Activated CD4-positive, alpha-beta T cell treated with anti-CD3 and anti-CD28 coated beads, Interleukin-2, Interleukin-4, amounts not matched to agents 100 ng/mL and 50 ng/mL, durations not matched to agents 16 hours and 8 hours (primary cell): ENCODE measurements at places on chromosomes 7 and 10.

DNA sequence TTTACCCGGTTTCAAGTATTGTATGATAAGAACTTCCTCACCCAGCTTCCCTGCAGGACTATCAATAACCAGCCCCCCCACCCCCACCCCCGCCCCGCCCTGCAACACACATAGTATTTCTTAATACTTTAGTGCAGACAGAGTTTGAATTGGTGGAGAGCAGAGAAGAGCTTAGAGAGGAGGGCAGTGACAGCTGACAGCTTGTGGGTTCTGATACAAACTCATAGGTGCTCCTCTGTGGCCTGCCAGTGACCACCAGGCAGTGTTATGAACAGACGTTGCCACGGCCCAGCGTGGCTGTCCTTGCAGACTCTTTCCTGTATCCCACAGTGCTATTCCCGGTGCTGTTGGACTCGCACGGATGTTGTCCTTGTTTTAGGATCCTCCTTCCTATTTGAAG, 186.9 kb upstream of the ADO start:
- DNase-seq = no peak

DNA sequence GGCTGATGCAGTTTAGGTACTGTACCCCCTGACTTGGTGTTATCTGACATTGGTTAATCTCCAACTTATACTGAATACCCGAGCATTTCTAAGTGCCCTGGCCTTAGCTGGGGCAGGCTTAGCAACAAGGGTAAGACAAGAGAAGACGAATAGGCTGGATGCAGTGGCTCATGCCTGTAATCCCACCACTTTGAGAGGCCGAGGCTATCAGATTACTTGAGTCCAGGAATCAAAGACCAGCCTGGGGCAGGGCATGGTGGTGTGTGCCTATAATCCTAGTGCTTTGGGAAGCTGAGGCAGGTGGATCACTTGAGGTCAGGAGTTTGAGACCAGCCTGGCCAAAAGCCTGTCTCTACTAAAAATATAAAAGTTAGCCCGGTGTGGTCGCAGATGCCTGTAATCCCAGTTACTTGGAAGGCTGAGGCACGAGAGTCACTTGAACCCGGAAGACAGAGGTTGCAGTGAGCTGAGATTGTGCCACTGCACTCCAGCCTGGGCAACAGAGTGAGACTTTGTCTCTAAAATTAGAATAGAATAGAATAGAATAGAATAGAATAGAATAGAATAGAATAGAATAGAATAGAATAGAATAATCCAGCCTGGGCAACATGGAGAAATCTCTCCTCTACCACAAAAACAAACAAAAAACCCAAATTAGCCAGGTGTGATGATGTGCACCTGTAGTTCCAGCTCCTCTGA, 108.9 kb downstream of the BICC1 start:
- no peak for DNase-seq

DNA sequence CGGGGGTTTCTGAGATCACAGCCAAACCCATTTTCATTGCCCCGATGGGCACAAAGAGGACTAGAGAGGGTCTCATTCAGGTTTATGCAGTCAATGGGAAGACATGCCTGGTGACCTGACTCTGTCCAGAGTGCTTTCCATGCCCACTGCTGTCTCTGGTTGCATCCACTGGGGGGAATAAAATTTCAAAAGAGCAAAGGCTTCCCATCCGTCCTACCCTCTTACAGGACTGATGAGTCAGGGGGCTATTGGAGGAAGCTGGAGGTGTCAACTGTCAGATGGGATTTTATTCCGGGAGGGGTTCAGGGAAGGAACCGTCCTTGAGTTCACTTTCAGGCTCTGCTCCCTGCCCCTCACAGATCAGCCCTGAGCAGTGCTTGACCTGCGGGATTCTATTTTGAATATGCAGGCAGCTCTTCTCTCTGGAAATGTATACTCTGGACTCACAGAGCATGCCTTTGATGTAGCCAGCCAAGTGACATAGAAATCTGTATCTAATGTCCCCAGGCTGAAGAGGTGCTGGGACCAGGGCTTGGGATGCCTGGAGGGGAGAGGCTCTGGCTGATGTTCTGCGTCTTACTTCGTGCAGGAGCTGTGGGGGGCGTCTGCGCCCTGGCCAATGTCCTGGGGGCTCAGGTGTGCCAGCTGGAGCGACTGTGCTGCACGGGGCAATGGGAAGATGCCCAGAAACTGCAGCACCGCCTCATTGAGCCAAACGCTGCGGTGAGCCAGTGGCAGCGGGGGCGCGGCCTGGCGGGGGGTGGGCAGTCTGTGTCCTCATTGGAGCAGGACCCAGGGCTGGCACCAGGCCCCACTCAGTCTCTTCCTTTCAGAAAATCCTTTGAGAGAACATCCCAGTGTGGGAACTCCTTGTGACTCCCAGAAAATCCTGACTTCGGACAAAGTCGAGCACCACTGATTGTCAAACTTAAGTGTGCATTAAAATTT, 12.0 kb downstream of the C10orf62 start:
- DNase-seq = no peak

GRCh38 chr7:18828260-18828993, 289.0 kb downstream of the TWIST1 start:
- DNase-seq = no peak

DNA sequence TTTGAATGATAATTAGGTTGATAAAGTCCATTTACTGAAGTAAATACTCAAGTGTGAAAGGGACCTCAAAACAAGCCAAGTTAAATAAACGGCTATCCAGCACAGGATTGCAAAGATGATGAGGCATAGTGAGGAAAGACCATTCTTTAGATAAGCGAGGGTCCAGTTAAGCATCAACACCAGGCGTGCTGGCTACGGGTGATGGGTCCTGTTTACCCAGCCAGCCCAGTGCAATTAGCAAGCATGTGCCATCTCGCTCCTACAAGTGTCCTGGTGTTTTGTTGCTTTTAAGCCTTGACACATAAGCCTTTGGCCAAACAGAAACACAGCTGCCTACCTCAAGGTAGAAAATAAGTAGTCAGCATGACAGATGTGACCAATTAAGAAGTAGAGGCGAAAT, 7.1 kb downstream of the NEBL start:
- no peak for DNase-seq

GRCh38 chr10:46329690-46330016, 42.9 kb downstream of the ANTXRL start:
- DNase-seq = no peak

- no peak for DNase-seq
These were observed 447.1 kb upstream of the MKI67 start for GRCh38 chr10:128573281-128573845.

- no peak for DNase-seq
These were observed 20.3 kb upstream of the PAX2 start for GRCh38 chr10:100725071-100725471.

DNA sequence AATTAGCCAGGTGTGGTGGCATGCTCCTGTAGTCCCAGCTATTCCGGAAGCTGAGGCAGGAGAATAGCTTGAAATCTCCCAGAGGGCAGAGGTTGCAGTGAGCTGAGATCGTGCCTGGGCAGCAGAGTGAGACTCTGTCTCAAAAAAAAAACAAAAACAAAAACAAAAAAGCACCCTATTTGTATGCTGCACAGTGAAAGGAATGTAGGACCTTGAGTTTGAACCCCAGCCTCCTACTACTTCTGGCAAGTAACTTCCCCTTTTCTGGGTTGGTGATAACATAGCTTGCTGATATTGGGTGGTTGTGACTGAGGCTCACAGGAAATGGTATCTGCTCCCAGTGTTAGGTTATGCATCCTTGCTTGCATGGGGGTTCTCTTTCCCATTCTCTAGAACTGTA, 205.3 kb downstream of the BUB3 start:
- no peak for DNase-seq

DNA sequence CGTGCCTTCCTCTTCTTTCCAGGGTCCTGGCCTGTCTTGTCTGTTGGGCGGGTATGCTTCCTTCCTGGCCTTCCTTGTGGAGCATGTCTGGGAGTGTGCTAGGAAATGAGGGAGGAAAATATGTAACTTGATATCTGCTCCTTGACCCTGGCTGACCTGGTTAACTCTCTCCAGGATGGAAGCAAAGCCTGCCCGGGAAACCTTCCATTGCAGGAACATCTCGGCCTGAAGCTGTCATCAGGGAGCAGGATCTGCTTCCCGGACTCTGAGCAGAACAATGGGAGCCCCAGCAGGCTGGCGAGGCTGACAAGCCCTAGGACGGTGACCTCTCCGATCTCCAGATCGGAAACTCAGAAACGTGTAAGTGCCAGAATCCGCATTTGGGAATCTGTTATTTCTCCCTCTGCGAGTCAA, 340.3 kb downstream of the FRMD4A start:
- no peak for DNase-seq

DNA sequence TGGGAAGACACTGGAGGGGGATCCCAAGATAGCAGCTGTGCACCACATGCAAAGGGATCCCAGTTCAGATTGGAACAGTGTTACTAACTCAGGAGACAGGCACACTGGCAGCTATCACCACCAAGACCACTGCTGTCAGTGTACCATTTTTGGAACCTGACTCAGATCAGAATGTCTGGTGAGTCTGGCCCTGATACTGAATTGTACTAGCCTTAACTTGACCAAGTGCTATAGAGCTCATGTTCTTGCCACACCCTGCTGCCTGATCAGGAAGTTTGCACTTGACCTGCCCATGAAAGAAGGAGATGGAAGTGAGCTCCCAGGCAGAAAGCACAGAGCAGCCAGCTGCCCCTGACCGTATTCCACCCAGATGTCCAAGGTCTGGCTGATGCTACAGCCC, 4.8 kb upstream of the PRRT4 start:
- DNase-seq = no peak

DNA sequence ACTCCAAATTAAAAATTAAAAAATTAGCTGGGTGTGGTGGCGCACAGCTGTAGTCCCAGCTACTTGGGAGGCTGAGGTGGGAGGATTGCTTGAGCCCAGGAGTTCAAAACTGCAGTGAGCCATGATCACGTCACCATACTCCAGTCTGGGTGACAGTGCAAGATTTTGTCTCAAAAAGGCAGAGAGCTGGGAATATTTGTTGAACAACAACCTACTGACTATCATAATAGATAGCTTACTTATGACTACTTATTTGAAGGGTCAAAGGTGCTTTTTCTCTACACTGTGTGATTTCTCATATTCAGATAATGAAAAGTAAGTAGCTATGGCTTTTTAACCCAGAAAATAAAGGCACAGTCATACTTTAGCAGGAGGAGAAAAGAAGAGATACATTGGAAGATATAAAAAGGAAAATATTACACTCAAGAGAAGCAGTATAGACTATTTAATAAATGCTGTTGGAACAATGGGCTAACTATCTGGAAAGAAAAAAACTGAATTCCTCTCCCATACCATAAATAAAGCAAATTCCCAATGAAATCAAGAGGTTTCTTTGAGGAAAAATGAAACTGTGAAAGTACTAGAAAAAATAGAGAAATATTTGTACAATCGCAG, 6.7 kb downstream of the GSDME start:
- no peak for DNase-seq

DNA sequence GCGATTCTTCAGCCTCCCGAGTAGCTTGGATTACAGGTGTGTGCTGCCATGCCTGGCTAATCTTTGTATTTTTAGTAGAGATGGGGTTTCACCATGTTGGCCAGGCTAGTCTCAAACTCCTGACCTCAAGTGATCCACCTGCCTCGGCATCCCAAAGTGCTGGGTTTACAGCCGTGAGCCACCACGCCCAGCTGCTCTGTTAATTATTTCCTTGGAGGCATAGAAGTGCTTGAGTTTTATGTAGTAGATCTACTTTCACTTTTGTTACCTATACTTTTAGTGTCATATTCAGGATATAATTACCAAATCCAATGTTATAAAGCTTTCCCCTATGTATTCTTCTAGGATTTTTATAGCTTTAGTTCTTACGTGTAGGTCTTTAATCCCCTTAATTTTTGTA, 1093.0 kb downstream of the GATA3 start:
- DNase-seq = no peak

DNA sequence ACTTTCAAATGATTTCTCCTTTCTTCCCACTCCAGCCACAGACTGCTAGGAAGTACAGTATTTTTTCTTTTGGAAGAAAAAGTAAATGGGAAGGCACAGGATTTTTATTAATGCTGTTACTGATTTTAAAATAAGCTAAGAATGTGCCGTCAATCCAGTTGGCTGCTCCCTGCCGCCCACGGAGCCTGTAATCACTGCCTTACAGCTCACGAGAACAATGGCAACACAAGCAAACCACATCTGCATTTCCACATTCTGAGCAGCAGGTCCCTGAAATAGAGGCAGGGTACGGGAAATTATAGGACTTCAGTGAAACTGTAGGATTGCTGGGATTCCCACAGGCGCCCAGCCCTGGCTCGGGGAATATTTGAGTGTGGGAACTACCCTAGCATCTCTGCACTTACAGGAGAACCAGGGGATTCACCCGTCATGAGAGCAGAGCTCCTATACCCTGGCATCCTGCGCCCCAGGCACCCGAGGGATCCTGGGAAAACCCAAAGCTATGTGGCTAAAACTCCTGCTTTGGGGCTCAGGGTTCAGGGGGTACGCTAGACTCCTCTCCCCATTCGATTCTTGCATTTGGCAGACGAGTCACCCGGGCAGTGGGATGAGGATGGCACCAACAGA, 72.9 kb upstream of the TNS3 start:
- no peak for DNase-seq

- DNase-seq = no peak
These were observed 1.3 kb downstream of the ABI1 start for GRCh38 chr10:26859241-26860101.

GRCh38 chr10:44463511-44464121, 78.7 kb upstream of the CXCL12 start:
- no peak for DNase-seq

DNA sequence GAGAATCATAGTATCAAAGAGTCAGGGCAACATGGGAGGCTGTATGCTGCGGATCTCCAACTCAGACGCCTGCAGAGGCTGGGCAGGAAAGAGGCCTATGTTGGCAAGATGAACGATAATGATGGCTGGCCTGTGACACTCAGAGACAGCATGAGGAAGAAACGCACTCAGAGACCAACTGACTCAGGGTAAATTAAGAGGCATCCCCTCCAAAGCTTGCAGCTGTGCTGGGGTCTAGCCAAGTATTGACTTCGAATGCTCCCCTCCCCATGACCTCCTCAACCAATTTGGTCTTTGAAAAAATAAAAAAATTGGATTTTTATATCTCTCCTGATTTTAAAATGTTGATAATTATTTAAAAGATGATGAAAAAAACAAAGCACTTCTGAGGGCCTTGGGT, 718.9 kb downstream of the GRID1 start:
- DNase-seq = no peak

- no peak for DNase-seq
These were observed 1.6 kb upstream of the COL13A1 start for GRCh38 chr10:69800109-69800508.

- peak; percentile 15 for DNase-seq
These were observed 89.2 kb upstream of the MKLN1 start for GRCh38 chr7:131238347-131238931.

DNA sequence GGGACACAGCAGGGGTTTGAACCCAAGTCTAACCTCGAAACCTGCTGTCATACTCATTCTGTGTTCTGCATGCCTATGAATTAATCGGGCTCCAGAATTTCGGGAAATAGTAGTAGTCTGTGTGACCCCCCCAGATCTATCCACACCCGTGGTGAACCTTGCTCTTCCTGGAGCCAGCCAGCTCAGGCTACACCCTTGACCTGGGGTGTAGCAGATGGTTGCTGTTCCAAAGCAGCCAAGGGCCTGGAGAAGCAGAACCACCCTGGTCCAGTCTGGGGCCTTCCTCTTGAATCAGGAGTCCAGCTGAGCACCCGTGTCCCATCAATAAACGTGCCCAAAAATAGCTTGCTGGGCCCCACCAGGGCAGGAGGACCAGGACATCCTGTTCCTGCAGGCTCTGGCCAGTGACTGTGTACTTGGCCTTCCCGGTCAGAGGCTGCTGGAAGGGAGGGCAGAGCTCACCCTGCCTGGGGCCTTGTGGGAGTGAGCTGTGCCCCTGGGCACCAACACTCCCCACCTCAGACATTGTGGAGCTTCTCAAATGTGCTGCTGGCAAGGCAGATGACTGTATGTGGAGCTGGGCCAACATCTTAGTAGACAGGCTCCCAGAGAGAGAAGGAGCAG, 101.2 kb upstream of the ZNF716 start:
- no peak for DNase-seq
